Left hindlimb (tissue), 1 donor: ENCODE measurements at places on chromosomes 16 and 17.
A peak's percentile ranks its signal among the peaks of the same experiment; 100 is the strongest.

GRCh38 chr17:81713004-81713555 is 996 bp downstream of the SLC25A10 start:
- DNase-seq = no peak

GRCh38 chr16:78684655-78685375 is 585.4 kb downstream of the WWOX start:
- DNase-seq = peak; percentile 49

DNA sequence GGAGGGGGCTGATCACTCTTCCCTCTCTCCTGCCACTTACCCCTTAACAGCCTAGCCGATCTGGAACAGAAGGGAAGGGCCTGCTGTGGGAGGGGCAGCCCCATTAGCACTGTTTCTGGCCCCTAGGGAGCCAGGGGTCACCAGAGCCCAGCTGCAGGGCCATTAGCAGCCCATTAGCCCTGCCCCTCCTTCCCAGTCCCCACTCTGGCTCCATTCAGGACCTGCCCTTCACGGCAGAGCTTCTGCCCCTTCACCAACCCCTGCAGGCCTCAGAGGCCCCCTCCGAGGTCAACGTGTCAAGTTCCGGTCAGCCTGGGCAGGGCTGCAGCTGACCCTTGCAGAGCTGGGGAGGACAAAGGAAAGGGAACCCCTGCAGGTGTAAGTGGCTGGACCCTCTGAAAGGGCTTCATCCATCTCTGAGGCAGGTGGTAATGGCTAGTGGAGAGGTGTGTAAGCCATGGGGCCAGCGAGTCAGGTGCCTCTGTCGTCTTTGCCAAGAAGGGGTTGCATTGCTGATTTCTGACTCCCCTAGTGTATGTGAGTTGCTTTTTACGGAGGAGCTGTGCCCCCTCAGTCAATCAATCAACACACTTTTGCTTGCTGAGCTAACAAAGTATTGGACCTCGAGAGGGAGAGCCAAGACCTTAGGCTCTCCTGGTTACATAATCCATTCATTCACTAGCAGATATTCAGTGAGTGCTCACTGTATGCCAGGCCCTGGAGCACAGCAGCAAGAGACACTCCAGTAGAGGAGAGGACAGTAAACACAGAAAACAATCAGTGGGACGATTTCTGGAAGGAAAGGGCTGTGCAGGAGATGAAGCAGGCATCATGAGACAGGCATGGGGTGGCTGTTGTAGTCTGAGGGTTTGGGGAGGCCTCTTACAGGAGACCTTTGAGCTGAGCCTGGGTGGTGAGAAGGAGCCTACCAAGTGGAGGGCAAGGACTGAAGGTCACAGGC is 18.2 kb upstream of the KCNJ12 start:
- no peak for DNase-seq

GRCh38 chr16:67451061-67451703 is 20.3 kb downstream of the HSD11B2 start:
- peak; percentile 75 for DNase-seq

- DNase-seq = peak; percentile 22
Measured at GRCh38 chr16:86978445-86979030, 338.7 kb downstream of the C16orf95 start.

- DNase-seq = no peak
Measured at GRCh38 chr16:1615761-1616160, 3.6 kb downstream of the CRAMP1 start.

DNA sequence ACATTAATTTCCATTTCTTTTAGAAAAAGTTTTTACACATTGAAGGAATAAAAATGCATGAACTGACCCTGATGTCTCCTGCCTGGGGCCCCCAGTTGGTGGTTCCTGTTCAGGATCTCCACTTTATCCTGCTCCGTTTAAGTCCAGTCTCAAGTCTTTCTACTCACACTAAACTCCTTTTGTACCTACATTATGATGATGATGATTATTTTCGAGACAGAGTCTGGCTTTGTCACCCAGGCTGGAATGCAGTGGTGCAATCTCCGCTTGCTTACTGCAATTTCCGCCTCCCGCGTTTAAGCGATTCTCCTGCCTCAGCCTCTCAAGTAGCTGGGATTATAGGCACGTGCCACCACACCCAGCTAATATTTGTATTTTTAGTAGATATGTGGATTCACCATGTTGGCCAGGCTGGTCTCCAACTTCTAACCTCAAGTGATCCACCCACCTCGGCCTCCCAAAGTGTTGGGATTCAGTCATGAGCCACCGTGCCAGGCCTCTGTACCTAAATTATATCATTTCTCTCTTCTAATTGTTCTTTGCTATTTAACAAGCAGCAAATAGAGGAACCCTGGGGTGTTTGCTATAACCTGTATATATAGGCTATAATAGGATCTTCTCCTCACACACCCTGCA is 2.2 kb upstream of the FOXK2 start:
- no peak for DNase-seq

DNA sequence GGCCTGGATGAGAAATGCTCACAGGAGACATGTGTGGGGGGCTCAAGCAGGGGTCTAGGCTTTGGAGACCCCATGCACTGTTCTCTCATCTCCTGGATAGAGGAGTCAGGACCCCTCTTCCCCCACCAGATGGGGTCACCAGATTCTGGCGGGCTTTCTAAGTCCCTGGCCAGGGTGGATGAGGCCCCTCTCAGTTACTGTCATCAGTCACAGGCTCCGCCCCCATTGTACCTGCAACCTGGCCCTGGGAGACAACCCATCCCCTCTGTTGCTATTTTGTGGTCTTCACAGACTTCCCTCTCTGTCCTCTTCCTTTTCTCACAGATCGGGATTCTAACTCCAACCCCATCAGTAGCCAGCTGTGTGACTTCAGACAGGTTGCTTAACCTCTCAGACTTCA is 33.5 kb upstream of the NDRG4 start:
- no peak for DNase-seq

- no peak for DNase-seq
Measured at GRCh38 chr17:49926886-49927285, 42.1 kb upstream of the DLX4 start.

- DNase-seq = peak; percentile 25
Measured at GRCh38 chr17:40550608-40551007, 14.7 kb downstream of the CCR7 start.

GRCh38 chr16:13083681-13084080 is 182.3 kb downstream of the SHISA9 start:
- no peak for DNase-seq

GRCh38 chr16:4426021-4426684 is 485 bp downstream of the DNAJA3 start:
- no peak for DNase-seq

- DNase-seq = no peak
Measured at GRCh38 chr17:7852919-7853690, 1.8 kb upstream of the TMEM88 start.

- peak; percentile 54 for DNase-seq
Measured at GRCh38 chr16:56860226-56861020, 4.6 kb upstream of the SLC12A3 start.

DNA sequence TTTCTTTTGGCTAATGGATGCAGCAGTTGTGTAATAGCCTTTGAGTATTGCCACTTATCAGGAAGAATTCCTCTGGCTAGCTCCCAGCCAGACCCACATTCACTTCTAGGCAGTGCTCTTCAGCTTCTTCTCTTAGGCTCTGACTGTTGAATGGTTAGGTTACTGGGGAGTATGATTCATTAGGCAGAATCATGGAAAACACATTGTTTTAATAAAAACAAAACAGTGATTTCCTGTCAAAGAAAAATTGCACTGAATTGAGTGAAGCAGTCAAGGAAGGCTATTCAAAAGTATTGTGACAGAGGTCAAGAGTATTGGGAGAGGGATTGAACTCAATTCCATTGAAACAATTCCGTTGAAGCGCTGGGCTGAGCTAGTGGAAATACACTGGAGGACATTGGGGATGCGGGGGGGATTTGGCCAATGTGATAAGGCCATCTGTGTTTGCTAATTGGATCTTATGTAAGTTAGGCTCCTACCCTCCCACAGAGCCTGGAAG is 68.0 kb downstream of the CNTNAP4 start:
- no peak for DNase-seq

- no peak for DNase-seq
Measured at GRCh38 chr17:48676963-48677558, 45.3 kb downstream of the PRAC1 start.

DNA sequence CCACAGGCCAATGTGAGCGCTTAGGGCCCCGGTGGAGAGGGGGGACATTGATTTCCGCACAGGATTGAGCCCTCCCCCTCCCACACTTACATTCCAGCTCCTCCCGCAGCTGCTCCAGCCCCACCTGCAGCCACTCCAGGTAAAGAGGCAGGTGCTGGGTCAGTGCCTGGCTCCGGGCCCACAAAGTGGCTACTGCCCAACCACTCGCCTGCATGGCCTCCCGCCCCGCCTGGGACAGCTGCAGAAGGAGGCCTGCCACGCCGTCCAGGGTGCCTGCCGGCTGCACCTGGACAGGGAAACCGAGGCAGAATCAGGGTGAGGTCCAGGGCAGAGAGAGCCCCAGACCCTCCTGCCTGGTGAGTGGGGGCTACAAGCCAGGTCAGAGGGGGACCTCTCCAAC is 46.3 kb downstream of the RMI2 start:
- DNase-seq = no peak

DNA sequence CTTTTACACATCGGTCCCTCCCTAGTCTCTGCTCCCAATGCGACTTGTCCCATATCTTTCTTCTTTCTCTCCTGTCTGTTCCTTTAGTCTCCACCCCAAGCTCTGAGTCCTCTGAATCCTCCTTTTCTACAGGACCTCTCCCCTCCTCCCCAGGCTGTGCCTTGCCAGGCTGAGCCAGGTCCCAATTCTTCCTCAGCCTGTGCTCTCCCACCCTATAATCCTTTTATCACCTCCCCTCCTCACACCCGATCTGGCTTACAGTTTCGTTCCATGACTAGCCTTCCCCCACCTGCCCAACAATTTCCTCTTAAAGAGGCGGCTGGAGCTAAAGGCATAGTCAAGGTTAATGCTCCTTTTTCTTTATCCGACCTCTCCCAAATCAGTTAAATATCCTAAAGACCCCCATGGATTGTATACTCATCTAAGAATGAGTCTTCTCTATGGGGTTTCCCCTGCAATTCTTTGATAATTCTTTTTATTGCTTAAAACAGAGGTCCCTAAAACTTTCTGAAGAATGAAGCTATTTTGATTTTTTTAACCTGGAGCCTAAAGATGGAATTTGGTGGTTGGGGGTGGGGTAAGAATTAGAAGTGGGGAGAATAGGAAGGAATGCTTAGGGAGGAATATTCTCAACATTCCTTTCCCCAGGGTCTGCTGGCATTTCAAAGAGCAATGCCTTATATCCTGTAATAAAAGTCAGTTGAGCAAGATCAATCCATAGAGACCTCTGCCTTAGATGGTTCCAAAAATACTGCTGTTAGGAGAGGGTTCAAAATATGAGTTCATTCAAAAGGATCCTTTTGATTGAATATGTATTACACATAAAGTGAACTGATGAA is 102.8 kb downstream of the MYO1D start:
- DNase-seq = no peak

GRCh38 chr16:82055117-82055516 is 20.1 kb downstream of the HSD17B2 start:
- no peak for DNase-seq

DNA sequence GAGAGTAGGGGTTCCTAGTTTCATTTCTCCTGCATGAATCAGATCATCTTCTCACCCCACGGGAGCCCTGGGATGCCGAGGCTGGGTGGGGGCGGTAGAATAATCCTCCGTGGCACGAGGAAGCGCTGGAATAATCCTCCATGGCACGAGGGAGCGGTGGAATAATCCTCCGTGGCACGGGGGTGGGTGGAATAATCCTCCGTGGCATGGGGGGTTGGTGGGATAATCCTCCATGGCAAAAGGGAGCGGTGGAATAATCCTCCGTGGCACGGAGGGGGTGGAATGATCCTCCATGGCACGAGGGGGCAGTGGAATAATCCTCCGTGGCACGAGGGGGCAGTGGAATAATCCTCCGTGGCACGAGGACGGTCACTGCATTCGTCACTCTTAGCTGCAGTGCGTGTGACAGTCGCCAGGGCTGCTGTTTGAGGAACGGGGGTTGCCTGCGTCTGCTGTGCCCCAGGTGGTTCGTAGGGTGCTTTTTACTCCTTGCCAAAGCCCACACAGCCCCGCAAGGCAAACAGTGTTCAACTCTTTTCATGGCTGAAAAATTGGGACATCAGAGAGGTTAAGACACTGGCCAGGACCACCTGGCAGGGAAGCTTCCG is 152.5 kb downstream of the BANP start:
- no peak for DNase-seq

DNA sequence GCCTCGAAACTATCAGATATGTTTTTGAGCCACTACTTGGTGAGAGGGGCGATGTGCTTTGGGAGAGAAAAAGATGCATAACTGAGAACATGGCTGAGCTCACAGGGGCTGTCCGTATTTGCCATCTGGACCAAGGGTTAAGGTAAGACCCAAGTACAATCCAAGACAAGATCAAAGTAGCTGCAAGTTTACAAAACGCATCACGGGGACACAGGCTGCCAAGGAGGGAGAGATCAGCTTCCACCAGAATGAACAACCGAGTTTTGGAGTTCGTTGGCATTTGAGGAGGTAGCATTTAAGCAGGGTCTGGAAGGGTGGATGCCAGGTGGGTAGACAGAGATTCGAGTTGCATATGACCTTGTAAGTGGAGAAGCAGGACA is 2.2 kb downstream of the PITPNC1 start:
- DNase-seq = no peak

- no peak for DNase-seq
Measured at GRCh38 chr16:88548131-88548874, 21.9 kb upstream of the ZC3H18 start.

DNA sequence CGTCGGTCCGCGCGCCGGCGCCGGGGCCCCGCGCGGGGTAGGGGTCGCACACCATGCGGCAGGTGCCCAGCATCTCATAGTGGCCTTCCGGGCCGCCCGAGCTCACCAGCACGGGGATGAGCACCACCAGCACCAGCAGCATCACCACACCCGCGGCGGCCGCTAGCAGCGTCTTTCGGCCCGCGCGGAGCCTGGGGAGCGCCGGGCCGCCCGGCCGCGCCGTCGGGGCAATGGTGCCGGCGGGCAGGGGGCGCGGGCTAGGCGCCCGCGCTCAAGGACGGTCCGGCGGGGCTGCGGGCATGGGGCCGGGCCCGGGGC is 237 bp downstream of the C1QL1 start:
- no peak for DNase-seq

- DNase-seq = peak; percentile 16
Measured at GRCh38 chr17:19380481-19381301, 2.4 kb downstream of the MAPK7 start.

DNA sequence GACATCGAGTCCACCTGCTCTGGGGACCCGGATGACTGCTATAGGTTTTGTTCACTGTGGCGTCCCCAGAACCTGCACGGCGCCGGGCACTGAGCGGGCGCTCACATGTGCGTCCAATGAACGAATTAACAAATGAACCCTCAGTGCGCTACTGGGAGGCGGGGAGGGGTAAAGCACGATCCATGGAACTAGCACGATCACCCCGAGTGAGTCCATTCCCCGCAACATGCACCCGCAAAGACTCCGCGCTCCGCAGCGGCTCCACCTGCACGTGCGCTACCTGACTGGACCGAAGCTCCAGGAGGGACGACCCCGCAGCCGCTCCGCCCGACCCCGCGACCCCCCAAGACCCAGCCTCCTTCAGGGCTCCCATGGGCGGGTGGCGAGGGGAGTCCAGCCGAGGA is 491 bp downstream of the TRAP1 start:
- no peak for DNase-seq

- DNase-seq = peak; percentile 6
Measured at GRCh38 chr17:77508047-77508715, 367.4 kb downstream of the SEC14L1 start.

- peak; percentile 54 for DNase-seq
Measured at GRCh38 chr17:56297184-56297583, 143.9 kb downstream of the ANKFN1 start.
